GM03348 (cell line): ENCODE measurements at places on chromosomes 7 and 10.

GRCh38 chr7:132738254-132738653, 162.0 kb upstream of the PLXNA4 start:
- peak; percentile 86 for DNase-seq

DNA sequence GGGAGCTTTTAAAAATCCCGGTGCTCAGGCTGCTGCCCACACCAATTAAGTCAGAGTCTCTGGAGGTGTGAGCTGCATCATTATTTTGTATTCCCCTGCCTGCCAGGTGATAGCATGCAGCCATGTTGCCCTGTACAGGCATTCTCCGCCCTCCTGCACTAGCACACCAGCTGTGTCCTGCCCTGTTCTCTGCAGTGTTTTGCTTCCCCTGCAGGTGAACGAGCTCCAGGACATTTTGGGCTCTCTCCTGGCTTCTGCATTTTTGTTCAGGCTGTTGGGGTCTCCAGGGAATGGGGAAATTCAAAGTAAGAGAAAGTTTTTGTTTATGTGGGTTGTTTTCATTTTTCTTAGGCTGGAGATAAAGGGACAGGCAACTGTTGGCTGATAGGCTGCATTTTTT, 271.0 kb upstream of the COBL start:
- DNase-seq = no peak

DNA sequence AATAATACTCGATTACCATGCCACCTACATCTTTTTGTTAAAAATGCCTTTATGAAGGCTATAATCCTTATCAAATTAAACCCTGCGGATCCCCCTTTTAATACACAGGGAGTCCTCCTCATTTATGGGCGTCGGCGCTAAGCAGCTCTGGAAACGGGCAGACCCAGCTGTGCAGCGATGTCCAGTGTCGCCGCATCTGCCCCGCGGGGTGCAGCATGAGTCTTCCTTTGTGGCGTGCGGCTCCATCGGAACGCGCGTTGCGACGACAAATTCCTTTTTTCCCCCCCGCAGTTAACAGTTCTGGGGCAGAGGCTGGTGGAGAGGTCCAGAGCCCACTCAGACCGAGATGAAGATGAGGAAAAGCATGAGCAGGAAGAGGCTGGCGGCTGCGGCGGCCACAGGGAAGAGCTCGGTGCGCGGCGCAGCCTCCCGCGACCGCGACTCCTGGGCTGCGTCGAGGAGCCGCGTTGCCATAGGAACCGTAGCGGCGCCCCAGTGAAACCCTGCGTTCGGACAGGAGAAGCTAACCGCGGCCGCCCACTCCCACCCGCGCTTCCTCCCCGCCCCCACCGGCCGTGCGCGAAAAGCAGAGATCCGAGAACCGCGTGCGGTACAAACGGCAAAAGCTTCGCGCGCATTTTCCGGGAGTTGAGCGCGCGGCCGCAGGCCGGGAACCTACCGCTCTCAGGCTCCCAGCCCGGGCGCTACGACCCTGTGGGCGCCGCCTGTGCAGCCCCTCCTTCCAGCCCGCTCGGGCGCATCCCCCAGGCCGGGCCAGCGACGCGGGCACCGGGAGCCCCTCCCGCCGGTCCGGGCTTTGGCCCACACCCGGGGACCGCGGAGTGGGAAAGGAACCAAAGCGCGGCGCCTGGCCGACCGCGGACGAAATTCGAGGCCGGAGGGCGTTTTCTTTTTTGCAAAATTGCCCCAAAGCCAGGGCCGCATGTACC, 130.6 kb downstream of the SPAG6 start:
- peak; percentile 50 for DNase-seq

GRCh38 chr10:124741281-124741921, 2.8 kb downstream of the FAM53B start:
- peak; percentile 89 for DNase-seq

- DNase-seq = peak; percentile 22
Measured at GRCh38 chr7:36651404-36651803, 72.9 kb downstream of the AOAH start.

- no peak for DNase-seq
Measured at GRCh38 chr7:140537750-140538482, 58.6 kb upstream of the MKRN1 start.

DNA sequence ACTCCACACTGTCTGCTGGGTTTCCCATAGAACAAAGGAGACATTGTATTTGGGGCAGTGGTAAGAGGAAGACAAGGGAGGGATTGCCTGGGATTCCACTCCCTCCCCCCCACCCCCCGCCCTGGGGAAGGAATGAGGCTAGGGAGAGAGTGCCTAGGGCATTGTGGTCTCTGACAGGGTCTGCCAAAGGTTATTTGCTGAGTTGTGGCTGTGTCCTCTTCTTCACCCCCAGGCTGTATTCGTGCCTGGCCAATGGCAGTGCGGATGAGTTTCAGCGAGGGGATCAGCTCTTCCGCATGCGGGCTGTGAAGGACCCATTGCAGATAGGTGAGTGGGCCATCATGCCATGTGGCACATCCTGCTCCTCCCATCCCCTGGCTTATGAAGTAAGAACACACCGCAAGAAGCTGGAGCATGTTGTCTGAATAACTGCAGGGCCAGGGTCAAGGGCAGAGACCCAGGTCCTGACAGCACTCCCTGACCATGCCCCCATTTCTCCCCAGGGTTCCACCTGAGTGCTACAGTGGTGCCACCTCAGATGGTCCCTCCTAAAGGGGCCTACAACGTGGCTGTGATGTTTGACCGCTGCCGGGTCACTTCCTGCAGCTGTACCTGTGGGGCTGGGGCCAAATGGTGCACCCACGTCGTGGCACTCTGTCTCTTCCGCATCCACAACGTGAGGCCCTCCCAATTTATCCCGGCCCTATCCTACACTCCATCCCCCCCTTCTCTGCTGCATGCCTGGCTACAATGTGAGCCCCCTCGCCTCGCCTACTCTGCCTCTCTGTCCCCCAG, 3.7 kb downstream of the ZSWIM8 start:
- no peak for DNase-seq
